Adipose tissue (tissue), 3 donors: ENCODE measurements at places on chromosomes 11 and 22. TPM values are rescaled to one million over a fixed set of nuclear protein-coding genes. Genes with fewer than 3 reads are reported as not detected.

The TRIM48 gene
- polyA plus RNA-seq = not detected

The DRD4 gene
- 0.16 TPM for polyA plus RNA-seq

The HMGXB4 gene
- polyA plus RNA-seq = 10.7 TPM

The DCHS1 gene
- 8.2 TPM for polyA plus RNA-seq

The LMO2 gene
- 21.5 TPM for polyA plus RNA-seq
